NCI-H146 (cell line): ENCODE measurements at places on chromosomes 12 and 14.

- no peak for DNase-seq
These were observed 41.1 kb upstream of the CSRNP2 start for GRCh38 chr12:51124504-51124903.

GRCh38 chr14:105531894-105532623 lies 5.7 kb downstream of the TMEM121 start:
- DNase-seq: no peak

DNA sequence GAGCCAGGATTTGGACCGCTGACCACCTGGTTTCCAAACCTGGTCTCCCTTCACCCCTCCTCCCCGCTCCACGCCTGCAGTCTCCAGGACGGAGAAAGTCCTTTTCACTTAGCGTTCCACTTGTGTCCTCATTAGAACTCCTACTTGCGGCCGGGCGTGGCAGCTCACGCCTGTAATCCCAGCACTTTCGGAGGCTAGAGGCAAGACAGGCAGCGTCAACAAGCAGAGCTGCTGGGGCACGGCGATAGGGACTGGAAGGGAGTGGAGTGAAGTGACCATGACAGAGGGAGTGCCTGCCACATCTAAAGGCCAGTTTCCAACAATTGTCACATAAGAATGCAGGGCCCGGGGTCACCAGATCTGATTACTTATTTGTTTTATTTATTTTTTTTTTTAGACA lies 132.5 kb upstream of the NCOR2 start:
- no peak for DNase-seq

DNA sequence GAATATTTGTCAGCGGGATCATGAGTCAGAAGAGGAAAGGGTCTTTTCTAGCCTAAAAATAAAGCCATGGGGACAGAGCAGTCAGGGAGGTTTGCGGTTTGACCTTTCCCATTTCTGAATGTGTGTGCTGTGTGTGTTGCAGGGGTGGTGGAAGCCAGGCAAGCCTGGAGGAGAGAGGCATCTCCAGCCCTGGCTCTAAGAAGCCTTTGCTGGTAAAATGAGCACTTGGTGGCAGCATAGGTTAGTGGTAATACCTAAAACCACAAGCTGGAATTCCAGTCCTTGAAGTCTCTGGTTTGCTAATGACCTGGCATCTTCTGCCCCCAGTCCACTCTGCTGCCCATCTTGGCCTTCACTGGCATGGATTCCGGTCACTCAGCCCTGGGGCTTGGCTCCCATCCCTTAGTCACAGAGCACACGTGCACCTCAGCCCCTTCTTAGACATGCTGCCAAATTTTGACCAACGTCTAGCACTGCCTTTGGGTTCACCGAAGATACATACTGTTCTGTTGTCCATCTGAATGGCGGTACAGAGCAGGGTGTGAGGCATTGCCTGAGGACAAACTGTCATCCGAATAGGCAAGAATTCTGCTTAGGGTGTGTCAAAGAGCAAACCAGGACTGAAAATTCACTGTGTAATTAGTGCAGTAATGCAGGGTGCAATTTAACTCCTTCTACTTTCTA lies 52.7 kb downstream of the KCNA5 start:
- DNase-seq: peak; percentile 38

- DNase-seq: peak; percentile 16
These were observed 62.0 kb downstream of the DYRK2 start for GRCh38 chr12:67710582-67710981.
